ENCODE measurements at places on chromosomes 11 and 22.

GRCh38 chr22:43393132-43393843 lies 18.5 kb upstream of the MPPED1 start:
- DNase-seq, result no peak

DNA sequence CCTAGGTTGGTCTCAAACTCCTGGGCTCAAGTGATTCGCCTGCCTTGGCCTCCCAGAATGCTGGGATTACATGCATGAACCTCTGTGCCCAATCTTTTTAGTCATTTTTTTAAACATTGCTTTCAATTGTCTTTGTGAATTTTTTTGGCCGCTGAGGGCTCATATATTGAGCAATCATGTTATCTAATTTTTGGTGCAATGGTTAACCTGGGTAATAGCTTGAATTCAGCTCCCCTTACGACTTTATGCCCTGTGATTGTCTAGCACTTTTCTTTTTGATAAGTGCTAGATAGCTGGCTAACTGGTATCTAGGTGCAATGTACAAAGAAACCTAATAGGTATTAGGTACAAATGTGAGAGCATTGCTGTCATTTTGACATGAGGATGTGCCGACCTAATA lies 35.3 kb upstream of the CAT start:
- DNase-seq, result no peak

- peak; percentile 92 for DNase-seq
Measured at GRCh38 chr22:37242395-37242918, 1.6 kb downstream of the RAC2 start.

DNA sequence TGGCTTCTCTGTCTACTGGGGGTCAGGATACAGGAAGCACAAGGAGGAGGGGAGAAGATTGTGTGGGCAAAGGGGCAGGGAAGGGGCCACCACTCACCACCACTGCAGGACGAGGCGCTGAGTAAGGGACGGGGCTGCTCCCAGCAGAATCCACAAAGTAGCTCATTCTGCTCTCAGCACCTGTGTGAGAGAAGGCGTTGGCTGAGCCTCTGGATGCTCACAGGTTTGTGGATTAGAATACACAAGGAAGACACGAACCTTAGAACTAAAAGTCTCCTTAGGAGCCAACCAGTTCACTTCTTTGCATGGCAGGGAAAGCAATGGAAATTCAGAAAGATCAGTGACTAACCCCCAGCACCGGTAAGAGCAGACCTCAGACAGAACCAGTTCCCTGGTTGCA lies 14.4 kb downstream of the ETS1 start:
- DNase-seq, result no peak

GRCh38 chr11:118882491-118882890 lies 1.2 kb upstream of the CXCR5 start:
- no peak for DNase-seq

GRCh38 chr11:40421208-40421981 lies 1038.1 kb downstream of the LRRC4C start:
- no peak for DNase-seq

GRCh38 chr11:118705111-118705741 lies 25.8 kb upstream of the TREH start:
- DNase-seq, result peak; percentile 54

GRCh38 chr22:32396746-32397145 lies 15.3 kb downstream of the RTCB start:
- no peak for DNase-seq

GRCh38 chr22:46107089-46107664 lies 43.1 kb upstream of the PPARA start:
- DNase-seq, result no peak
